ENCODE measurements at places on chromosomes 6 and 20. TPM values are rescaled to one million over a fixed set of nuclear protein-coding genes. Genes with fewer than 3 reads are reported as not detected.
A peak's percentile ranks its signal among the peaks of the same experiment; 100 is the strongest.

DNA sequence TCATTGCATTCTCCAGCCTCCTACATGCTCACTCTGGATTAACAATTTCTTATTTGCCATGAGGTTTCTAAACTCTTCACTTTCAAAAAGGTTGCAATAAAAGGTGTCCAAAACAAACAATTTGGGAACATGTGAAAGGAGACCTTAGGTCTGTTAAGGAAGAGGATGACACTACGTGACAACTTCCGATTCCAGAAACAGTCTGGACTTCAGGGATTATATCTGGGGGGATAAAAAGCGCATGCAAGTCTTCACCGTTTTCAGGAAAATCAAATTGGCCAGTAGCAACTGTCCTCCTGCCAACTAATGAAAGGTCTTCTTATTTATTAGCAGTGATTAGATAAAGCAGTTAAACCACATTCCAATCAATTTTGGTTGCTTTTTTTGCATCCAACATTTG is 1.8 kb downstream of the ZDHHC14 start:
- no peak for DNase-seq
- H3K27ac ChIP-seq: peak overlapping the region; percentile 56
- H3K4me1 ChIP-seq: peaks cover 27% of the 10 kb centered on the region
- H3K27me3 ChIP-seq: no peaks in the 10 kb centered on the region
- no peaks in the 10 kb centered on the region for H3K36me3 ChIP-seq

GRCh38 chr6:130893277-130893676 is 66.1 kb downstream of the SMLR1 start:
- H3K4me3 ChIP-seq: no peak overlapping the region
- H3K36me3 ChIP-seq: no peaks in the 10 kb centered on the region
- no peak for DNase-seq
- no peaks in the 10 kb centered on the region for H3K27me3 ChIP-seq

- no peaks in the 10 kb centered on the region for H3K4me1 ChIP-seq
- DNase-seq: no peak
- no peak overlapping the region for H3K4me3 ChIP-seq
Observed at GRCh38 chr6:7998103-7998725, 66.0 kb downstream of the BLOC1S5 start.

Gene GHRH
- total RNA-seq: not detected

DNA sequence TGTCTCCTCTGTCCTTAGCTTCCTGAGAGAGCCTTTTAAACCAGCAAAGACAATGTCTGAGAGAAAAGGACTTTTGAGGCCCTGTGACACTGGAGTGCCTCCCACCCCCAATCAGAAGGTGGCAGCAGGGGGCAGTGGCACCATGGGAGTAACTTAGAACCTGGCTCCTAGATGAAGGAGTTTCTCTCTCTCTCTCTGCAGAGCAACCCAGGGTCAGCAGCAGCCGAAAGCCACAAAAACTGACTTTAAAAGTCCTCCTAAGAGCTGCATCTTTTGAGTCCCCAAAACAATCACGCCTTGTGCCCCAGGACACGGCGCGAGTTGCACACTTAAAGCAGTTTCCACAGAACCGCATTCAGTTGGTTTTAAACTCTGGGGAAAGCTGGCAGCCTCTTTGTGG is 5.3 kb upstream of the TCP11 start:
- no peak for DNase-seq
- H3K36me3 ChIP-seq: no peaks in the 10 kb centered on the region
- no peak overlapping the region for H3K4me3 ChIP-seq

DNA sequence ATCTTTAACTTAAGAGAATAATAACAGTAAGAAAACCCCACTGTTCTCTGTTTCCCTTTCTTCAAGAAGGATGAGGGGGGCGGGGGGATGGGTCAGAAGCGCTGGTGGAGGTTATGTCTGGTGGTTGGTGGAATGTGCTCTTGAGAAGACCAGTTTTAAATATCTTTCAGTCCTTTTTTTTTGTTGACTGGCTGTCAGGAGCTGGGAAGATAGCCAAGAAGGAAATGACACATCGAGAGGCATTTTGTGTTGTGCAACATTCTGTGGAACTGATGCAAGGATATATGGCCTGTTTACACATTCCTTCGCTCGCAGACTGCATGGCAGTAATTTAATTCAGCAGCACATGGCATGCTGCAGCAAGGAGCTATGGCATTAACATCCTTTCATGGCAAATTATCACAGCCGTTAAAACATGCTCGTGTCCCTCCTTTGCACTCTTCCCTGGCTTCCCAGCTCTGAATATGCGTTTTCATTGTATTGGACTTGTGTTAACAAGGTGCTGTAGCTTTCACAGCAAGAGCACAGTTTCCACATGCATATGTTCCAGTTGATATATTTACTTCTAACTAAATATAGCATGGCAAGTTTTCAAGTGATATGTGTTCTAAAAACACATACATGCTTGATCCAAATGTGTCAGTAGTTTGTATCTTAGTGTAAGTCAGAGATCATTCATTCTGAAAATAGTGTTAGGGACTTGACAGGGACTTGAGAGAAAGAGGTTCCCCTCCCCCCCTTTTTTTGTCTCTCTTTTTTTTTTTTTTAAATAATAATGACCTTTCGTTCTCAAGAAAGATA is 68.2 kb upstream of the SUPT3H start:
- H3K27ac ChIP-seq: peak overlapping the region; percentile 88
- no peaks in the 10 kb centered on the region for H3K27me3 ChIP-seq
- peaks cover 32% of the 10 kb centered on the region for H3K4me1 ChIP-seq
- peaks cover 4% of the 10 kb centered on the region for H3K36me3 ChIP-seq

Gene GABBR1
- 3.0 TPM for total RNA-seq

- no peak for DNase-seq
- H3K36me3 ChIP-seq: no peaks in the 10 kb centered on the region
- peaks cover 10% of the 10 kb centered on the region for H3K4me1 ChIP-seq
- H3K27ac ChIP-seq: no peak overlapping the region
- H3K4me3 ChIP-seq: no peak overlapping the region
- no peaks in the 10 kb centered on the region for H3K27me3 ChIP-seq
Observed at GRCh38 chr6:7216941-7217621, 95.9 kb downstream of the SSR1 start.

Data from natural killer cell treated with Interleukin-12 subunit alpha and Interleukin-12 subunit beta and Interleukin-15 and Interleukin-18, amount 100 ng/mL, for 72 hours (primary cell).